ENCODE measurements at places on chromosomes 4 and X.

- DNase-seq: no peak
These were observed 48.8 kb upstream of the ADAD1 start for GRCh38 chr4:122329876-122330565.

GRCh38 chrX:70769659-70770227 lies 138.8 kb downstream of the TEX11 start:
- DNase-seq: no peak

DNA sequence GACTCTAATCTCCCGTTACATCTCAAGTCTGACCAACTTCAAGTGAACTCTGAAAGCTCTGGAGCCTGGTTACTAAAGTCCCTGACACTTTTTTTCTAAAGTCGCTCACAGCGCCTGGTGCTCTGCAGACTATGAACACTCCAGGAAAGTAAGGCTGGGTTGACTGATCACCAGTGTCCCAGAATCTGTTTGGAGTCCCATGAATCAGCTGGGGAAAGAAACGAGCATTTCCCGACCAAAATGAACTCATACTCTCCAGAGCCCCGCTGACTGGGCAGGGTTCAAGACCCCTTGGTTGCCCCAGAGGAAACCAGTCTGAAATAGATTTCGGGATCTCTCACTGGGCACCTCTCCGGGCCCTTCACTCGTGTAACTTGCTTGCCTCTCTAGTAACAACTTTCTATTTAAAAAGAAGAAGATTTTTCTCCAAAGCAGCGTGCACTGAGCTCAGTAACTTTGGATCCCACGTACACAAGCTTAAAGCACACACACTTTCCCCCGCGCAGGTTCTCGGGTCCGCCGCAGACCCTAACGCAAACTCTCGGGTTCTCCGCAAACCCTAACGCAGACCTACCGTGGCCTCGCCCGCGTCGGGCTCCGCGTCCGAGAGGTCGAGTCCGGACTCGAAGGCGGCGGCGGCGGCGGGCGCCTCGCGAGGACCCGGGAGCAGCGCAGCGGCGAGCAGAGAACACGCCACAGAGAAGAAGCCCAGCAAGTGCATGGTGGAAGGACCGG lies 964 bp downstream of the VEGFC start:
- no peak for DNase-seq

- no peak for DNase-seq
These were observed 24.6 kb upstream of the LAP3 start for GRCh38 chr4:17552427-17552826.

GRCh38 chr4:13355111-13355880 lies 128.8 kb downstream of the RAB28 start:
- DNase-seq: no peak

DNA sequence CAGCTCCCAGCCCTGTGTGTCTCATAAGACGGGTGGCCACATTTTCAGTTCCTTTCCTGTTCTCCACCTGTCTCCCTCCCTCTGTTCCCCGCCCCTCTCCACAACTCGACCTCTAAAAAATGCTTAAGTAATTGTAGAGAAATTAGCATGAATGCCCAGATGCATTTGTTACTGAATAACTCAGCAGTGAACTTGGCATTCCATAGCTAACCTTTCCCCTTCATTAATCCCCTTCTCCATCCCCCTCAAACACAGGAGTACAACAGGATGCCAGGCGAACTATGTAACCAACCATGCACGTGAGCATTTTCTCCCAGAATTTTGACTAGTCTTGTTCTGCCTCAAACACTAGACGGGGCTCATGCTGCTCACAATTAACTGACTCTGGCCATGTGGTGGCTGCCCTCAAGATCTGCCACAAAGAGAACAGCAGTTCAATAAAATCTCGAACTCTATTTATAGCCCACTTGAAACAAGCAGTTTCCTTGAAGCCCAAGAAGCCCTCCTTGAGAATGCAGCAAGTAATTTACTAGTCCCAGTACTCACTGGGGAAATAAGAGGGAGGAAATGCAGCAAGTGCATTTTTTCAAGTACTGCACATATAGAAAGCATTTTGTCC lies 351.2 kb downstream of the ARHGAP24 start:
- no peak for DNase-seq

Data from CD4-positive, alpha-beta T cell treated with Interleukin-6 at 100 ng/mL for 8 hours (primary cell).